Esophagus muscularis mucosa (tissue), 4 donors: ENCODE measurements at places on chromosomes 1 and 21. TPM values are rescaled to one million over a fixed set of nuclear protein-coding genes. Genes with fewer than 3 reads are reported as not detected.

DNA sequence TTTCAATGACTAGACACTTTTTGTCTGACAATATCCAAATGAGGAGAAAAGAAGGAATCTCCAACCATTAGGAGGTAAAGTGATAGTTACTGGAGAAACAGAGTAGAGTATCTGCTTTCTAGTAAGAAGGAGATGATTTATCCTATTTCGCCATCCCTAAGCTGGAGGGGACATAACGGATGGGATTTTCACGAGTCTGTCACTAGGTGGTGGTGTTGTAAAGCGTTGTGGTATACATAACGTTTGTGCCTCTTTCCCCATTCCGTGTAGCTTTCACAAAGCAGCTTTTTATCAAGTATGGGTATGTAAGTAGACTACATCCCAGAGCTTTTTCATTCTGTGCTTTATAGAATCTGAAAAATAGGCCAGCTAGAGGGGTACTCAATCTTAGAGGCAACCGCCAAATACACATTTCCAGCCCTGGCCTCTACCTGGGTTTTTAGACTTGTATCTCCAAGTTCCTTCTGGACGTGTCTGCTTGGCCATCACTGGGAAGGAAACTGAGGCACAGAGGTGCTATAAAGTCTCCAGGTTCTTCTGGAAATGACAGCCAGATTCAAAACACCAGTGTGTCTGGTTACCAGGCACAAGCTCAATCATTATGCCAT is 33.3 kb upstream of the FAM3B start:
- DNase-seq, result peak; percentile 91

GRCh38 chr1:186535388-186536133 is 74.6 kb upstream of the PDC start:
- DNase-seq, result no peak

DNA sequence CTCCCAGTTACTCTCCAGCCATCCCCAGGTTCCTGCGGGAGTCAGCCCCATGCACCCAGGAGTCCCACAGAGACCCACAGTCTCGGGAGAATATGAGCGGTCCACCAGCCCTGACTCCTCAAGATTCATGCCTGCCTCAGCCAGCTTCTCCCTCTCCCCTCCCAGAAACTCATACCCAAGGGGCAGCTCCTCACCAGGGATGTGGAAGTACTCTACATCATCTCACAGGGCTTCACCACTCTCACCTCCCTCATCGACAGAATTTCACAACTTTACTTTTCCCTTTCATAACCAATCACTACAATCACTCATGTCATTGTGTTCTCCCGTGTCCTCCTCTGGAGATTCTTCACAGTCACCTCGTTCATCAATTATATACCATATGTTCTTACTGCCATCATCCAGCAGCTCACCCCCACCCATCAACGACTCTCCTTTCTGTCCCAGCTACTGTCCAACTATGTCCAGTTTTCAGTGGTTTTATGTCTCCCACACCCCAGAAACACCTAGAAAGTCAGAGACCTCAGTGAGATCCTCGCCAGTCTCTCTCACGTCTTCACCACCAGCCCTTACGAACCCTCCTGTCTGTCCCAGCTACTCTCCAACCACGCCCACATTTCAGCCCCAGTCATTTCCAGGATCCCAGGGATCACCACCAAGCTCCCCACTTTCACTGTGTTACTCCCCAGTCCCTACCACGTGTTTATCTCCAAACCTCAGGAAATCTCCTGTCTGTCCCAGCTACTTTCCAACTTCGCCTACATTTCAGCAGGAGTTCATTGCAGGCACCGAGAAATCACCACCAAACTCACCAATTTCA is 1530.1 kb upstream of the TPTE start:
- peak; percentile 93 for DNase-seq

DNA sequence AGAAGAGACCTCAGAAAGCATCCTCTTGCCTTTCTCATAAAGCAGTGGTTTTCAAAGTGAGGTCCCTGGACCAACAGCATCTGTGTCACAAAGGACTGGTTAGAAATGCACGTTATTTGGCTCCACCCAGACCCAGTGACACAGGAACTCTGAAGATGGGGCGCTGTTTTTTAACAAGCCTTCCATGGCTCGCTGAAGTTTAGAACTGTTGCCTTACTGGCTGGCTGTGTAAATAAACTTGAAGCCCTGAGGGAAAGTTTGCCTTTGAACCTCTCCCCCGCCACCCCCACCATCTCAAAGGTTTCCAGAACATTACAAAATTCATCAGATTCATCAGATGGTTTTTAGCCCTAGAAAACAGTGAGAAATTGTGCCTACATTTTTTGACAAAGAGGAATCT is 21.8 kb upstream of the IKBKE start:
- DNase-seq, result no peak

DNA sequence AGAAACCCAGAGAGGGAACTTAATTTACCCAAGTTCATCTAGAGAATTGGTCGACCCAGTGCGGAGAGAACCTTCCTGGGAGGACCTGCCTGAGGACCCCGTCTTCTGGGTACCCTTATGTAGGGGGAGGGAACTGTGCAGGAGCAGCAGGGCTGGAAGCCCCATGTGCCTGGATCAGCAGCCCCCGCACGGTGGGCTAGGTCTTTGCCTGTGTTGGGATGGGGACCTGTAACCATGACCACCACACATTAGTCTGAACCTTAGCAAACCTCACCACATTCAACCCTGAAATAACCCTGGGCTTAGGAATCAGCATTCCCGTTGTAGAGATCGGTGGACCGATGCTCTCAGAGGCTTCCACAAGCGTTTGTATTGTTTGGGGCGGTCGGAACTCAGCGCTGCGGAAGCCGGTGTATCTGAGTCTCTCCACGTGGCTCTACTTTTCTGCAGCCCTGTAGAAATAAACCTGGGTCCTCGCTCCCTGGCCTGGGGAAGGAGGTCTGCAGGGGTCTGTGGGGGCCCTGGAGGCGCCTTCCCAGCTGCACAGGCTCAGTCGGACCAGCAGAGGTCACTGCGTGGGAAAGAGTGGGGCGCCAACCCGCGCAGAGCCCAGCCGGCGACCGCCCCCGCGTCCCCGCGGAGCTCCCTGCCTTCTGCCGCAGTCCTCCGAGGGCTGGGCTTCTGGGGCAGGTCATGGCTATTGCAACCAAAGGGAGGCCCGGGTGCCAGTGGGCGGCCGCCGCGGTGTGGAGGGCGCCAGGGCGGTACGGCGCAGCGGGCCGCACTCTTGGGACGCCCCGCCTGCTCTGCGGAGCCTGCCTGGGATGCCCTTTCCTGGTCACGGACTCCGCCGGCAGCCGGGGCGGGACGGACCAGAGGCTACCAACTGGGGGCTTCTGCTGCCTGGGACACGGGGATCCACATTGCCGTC is 36.2 kb upstream of the KCNA10 start:
- DNase-seq, result no peak

- no peak for DNase-seq
Observed at GRCh38 chr1:212670882-212671281, 28.8 kb downstream of the BATF3 start.

- DNase-seq, result no peak
Observed at GRCh38 chr1:12177999-12178441, 11.2 kb downstream of the TNFRSF1B start.

- no peak for DNase-seq
Observed at GRCh38 chr21:40049931-40050290, 182.7 kb downstream of the PCP4 start.

- peak; percentile 31 for DNase-seq
Observed at GRCh38 chr1:213828867-213829266, 158.9 kb upstream of the PROX1 start.

GRCh38 chr1:18139198-18139981 is 31.8 kb downstream of the IGSF21 start:
- no peak for DNase-seq

- DNase-seq, result no peak
Observed at GRCh38 chr1:42214447-42214871, 49.9 kb upstream of the GUCA2A start.

- no peak for DNase-seq
Observed at GRCh38 chr1:244021427-244021826, 29.7 kb upstream of the ZBTB18 start.

DNA sequence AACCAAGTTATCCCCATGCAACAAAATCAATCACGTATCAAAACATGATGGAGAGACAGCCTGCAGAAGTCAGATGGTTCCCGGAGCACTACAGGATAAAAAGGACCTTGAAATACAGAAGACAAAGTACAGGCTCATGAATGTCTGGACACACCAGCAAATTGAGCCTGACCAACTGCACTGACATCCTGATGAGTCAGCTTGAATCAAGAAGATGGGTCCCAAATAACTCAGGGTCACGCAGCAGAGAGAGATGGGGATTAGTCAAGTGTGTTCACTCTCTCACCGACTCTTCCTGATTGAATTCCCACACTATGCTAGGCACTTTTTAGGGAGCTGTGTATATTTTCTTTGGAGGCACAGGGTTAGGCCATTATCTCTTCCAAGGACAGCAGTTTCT is 71.1 kb upstream of the DIRAS3 start:
- peak; percentile 78 for DNase-seq

DNA sequence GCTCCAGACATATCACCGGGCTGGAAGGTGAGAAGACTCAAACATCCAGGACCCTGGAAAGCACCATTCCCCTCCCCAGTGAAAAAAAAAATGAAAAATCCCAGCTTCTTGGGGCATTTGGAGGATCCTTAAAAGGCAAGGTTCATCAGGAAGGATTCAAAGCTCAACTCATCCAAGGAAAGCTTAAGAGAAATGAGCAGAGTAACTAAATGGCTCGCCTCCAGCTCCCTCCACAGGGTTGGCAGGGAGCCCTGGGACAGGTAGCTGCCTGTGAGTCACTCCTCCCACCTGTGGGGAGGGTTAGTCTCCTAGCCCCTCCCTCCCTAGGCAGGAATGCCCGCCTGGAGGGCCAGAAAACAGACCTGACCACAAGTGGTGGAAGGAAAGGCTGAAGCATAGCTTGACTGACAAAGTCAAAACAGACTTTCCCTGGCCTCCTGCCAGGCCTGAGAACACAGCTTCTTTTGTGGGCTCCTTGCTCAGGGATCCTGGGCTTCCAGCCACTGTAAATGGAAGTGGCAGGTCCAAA is 712 bp upstream of the LAMB3 start:
- no peak for DNase-seq

- DNase-seq, result no peak
Observed at GRCh38 chr1:192489047-192489446, 86.5 kb upstream of the RGS1 start.

- DNase-seq, result no peak
Observed at GRCh38 chr1:110982320-110982719, 18.6 kb upstream of the LRIF1 start.

DNA sequence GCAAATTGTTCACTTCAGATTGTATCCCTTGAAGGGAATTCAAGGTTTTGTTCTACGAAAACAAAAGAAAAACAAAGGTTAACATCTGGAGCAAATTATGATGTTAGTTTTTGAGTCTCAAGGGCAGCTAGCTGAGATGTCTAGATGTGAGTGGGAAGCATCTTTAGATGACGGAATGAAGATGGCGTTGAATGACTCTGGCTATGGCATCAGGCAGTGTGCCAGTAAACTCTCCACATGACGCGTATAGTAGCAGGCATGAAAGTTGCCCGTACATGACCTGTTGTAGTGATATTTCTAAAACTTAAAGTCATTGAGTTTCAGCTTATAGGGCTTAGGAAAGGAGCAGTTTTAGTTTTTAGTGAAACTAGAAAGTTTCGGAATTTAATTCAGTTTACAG is 12.3 kb upstream of the SDC3 start:
- DNase-seq, result no peak

DNA sequence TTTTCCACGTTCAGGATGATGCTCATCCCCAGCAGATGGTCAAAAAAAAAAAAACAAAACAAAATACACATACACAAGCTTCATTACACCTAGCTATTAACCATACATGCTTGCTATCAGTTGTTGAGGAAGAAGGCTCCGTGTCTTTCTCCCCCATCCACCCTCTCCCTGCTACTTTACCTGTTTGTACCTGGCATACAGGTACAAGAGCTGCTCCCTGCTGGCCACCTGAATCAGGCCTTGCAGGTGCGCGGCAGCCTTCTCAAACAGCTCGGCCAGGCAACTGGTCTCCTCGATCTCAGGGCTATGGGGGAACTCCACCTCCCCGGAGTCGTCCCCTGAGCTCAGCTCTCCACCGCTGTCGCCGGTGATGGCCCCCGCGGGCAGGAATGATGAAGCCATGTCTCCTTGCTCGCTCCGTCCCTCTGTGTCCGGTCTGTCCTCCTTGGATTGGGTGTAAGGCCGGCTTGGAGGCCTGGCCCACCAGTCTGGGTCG is 464 bp downstream of the ACBD6 start:
- DNase-seq, result no peak

- no peak for DNase-seq
Observed at GRCh38 chr1:39409055-39409816, 82.2 kb upstream of the BMP8A start.

- no peak for DNase-seq
Observed at GRCh38 chr1:189185097-189185496, 1292.6 kb downstream of the BRINP3 start.

- no peak for DNase-seq
Observed at GRCh38 chr1:44270686-44271628, 57.7 kb downstream of the DMAP1 start.

GRCh38 chr1:110211496-110212168 is 1.5 kb downstream of the KCNC4 start:
- DNase-seq, result no peak

- DNase-seq, result no peak
Observed at GRCh38 chr1:192767798-192768197, 41.0 kb upstream of the RGS2 start.

GRCh38 chr1:235714205-235714897 is 64.8 kb upstream of the GNG4 start:
- no peak for DNase-seq

- peak; percentile 45 for DNase-seq
Observed at GRCh38 chr1:40592107-40592803, 60.8 kb downstream of the ZNF684 start.

- DNase-seq, result no peak
Observed at GRCh38 chr1:29473161-29473855, 237.0 kb downstream of the PTPRU start.

DNA sequence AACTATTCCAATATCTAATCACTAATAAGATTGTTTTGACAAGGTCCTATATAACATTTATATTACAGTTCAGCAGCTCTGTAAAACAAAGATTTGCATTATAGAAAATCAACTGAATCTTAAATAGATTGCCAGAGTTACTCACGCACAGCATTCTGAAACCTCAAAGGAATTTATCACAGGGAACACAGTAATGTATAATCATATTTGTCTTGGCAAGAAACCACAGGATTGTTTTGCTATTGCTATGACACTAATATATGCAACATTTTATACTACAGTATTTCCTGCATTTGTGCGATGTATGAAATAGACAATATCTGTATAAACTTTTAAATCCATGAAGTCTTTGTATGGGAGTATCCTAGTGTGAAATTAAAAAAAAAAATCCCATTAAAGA is 101.4 kb downstream of the PLPPR5 start:
- no peak for DNase-seq

- DNase-seq, result no peak
Observed at GRCh38 chr1:229136822-229137221, 134.1 kb upstream of the RAB4A start.

Gene LCE1A
- total RNA-seq, result not detected

Gene MANEAL
- 3.3 TPM for total RNA-seq

Gene RBBP5
- 11.1 TPM for total RNA-seq

Gene OR2T6
- not detected for total RNA-seq

Gene OR2T10
- total RNA-seq, result not detected

Gene GSTM1
- total RNA-seq, result 23.1 TPM

Gene GFI1
- total RNA-seq, result 0.99 TPM

Gene PDE9A
- 29.2 TPM for total RNA-seq

Gene LCE6A
- total RNA-seq, result not detected

Gene SPRR2D
- total RNA-seq, result not detected

Gene PLA2G2F
- not detected for total RNA-seq

Gene PADI1
- total RNA-seq, result not detected

Gene CASQ1
- 4.6 TPM for total RNA-seq

Gene LINGO4
- not detected for total RNA-seq

Gene GBP4
- total RNA-seq, result 4.3 TPM

Gene CDK18
- 9.1 TPM for total RNA-seq

Gene CCDC27
- not detected for total RNA-seq

Gene CFAP141
- total RNA-seq, result not detected
